ENCODE measurements at places on chromosomes 3 and 15. TPM values are rescaled to one million over a fixed set of nuclear protein-coding genes. Genes with fewer than 3 reads are reported as not detected.

The PATL2 gene
- total RNA-seq, result 0.14 TPM

The CNTN6 gene
- total RNA-seq, result not detected

The AAGAB gene
- 57.3 TPM for total RNA-seq

The IL5RA gene
- not detected for total RNA-seq

The CCDC39 gene
- total RNA-seq, result not detected

The ALDH1L1 gene
- total RNA-seq, result 0.36 TPM

The SEMA3G gene
- total RNA-seq, result 0.06 TPM

The GADL1 gene
- total RNA-seq, result not detected

The ADIPOQ gene
- not detected for total RNA-seq
